ENCODE measurements at places on chromosomes 7 and 10.

DNA sequence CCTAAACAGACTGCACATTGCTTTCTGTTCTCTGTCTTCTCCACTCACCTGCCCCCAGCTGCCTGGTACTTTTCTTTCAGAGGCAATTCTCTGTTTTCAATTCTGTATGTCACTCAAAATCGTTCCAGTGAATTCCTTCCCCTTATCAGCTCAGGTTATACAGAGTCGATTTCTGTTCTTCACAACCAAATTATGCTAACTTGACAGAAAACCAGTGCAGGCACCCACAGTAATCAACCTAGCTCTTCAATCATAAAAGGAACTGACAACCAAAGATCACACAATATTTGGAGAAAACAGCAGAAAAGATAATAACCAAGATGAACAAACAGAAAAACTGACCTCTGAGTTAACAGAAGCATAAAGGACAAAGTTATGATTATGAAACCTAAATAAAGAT lies 303.3 kb upstream of the PHYHIPL start:
- no peak for DNase-seq

- no peak for DNase-seq
Measured at GRCh38 chr10:72509206-72509799, 116.6 kb downstream of the MICU1 start.

DNA sequence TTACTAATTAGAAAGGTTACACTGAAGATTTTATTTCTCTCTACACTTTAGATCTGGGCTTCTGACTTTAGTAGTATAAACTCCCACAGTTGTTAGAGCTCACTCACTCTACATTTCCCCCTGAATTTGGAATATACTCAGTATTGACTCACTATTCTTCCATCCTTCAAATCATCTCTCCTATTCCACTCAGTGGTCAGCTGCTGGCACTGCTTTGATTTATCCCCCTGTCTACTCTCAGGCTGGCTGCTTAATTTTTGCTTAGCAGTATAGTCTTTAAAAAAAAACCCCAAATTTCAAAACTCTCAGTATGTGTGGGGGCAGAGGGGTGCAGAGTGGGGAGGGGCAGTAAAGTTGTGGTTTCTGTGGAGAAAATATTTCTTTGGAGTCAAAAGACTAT lies 68.9 kb downstream of the CDK6 start:
- no peak for DNase-seq

- DNase-seq = no peak
Measured at GRCh38 chr10:101772895-101773761, 2.8 kb downstream of the FGF8 start.

- DNase-seq = no peak
Measured at GRCh38 chr10:104122225-104123107, 495 bp downstream of the SFR1 start.

DNA sequence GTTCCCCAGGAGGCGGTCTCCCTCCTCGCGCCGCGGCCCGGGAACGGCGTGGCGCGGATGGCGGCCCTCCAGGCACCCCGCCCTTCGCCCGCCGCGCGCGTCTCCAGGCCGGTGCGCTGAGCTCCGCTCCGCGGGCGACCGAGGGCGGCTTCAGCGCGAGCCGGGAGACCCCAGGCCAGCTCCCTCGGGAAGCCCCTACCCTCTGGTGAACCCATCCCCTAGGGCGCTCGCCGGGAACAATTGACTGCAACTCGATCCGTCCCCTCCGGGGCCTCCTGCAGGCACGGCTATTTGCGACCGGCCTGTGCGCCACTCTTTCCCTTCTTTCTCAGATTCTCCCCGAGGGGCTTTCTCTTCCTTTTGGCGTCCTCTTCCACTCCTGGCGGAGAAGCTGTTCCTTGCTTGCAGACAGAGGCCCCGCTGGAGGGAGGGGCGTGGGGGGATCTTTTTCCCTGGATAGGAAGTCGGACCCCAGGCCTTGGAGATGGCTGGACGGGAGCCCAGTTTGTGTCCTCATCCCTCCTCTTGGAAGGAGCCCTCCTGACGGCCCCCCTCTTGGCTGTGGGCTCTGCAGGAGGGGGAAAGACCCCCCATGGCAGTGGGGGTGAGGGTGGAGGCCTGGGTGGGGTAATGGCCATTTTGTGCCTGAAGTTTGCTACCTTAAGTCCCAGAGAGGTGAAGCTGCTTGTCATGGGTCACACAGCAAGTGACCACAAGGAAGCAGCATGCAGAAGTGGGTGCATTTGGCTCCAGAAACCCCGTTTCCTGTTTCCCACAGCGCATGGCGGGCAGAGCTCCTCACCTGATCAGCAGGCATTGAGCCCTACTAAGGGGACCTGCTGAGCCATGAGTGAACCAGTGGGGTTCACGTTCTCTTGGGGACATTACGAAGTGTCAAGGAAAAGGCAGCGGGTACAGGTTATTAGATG lies 171.2 kb upstream of the TNRC18 start:
- DNase-seq = no peak

DNA sequence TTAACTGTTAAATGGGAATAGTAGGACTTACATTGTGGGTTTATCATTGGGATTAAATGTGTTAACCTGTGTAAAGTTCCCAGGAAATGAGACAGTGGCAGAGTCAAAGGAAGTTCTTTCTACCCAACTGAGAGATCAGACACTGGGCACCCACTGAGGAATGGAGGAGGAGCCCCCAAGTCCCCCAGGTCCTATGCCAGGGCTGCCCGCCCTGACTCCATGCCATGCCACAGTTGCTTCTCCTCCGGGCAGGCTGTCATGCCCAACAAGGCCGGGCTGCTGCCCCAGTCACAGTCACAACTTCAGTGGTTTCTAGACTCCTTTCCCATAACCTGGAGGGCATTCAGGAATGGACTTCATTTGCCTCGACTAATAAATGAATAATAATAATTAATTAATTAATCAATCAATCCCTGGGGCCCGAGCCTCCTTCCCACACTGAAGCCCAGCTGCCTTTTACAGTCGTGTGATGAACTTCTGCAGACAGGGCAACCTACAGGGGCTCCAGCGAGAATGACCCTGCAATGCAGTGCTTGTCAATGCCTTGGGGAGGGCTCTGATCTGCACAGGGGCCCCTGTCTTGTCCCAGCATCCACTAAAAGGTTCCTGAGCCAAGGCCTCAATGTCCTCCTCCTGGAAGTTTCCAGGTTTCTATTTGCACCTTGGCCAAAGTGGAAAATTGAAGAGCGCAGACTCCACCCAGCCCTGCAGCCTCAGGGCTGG lies 32.4 kb downstream of the DRGX start:
- DNase-seq = no peak

DNA sequence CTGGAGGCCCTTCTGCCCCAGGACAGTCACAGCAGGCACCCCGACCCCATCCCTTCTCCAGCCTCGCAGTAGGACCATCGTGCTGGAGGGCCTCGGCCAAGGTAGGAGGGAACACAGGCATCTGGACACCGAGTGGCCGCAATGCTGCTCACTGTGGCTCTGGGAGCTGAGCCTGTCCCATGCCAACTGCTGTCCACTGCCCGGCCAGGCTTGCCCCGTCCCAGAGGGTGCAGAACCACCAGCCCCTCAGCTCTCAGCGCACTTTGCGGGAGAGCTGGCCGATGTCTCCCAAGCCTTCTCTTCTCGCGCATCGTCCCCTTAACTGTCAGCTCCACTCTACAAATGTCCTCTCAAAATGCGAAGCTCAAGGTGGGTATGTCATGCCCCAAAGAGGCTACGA lies 197.2 kb downstream of the PTPRN2 start:
- no peak for DNase-seq

Data from stimulated activated CD8-positive, alpha-beta memory T cell treated with anti-CD3 and anti-CD28 coated beads, Interleukin-4, amount 100 ng/mL, for 4 hours (primary cell).